Retinal pigment epithelial cell (primary cell): ENCODE measurements at places on chromosomes 2 and 18.

GRCh38 chr2:130389358-130389757, 33.5 kb downstream of the PTPN18 start:
- no peak for DNase-seq

DNA sequence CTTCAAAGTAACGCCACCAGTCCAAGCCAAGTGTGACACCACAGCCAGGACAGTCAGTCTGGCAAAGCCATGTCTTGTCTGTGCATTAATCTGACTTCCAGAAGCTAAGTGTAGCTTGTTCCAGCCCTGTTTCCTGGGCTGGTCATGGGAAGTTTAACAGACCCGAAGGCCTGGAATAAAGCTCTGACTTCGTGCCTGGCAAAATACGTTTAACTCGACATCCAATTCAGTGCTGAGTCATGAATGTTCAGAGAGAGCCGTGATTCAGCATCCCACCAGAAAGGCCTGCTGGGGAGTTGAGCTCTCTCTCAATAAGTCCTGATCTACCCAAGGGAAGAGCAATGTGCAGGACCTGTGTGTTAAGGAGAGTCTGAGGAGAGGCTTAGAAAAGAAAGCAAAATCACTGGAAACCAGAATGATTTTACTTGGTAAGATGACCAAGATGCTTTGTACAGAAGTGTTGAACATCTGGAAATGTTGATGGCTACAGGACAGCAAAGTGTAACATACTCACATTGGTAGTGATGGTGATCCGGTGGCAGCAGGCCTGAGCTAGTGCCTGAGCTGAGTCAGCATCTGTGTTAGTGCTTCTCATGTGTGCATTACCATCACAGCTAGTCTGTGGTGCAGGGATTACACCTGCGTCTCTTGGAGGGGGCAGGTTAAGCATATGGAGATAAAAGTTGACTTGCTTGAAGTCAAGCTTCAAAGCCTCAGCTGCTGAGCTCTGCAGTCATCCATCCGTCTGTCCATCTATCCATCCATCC, 743.7 kb upstream of the HS6ST1 start:
- no peak for DNase-seq

DNA sequence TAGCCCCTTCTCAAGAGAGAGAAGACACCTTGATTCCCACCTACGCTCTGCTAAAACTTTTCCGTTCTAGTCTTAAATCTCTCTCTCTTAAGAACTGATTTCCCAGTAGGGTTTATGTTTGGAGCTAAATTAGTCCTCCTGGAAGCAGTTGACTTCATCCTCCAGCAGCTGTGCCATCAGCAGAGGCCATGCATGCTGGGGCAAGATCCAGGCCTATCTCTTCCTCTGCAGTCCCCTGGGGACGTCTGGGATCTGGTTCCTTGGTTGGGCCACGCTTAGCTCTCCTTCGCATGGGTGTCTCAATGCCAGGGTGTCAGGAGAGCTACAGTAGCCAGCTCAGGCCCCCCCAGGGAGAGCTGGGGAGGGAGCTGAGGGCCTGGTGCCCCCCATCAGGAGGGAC, 49.7 kb downstream of the HPCAL1 start:
- no peak for DNase-seq

- no peak for DNase-seq
Observed at GRCh38 chr2:20496076-20496872, 49.4 kb downstream of the RHOB start.

- DNase-seq: no peak
Observed at GRCh38 chr2:12923907-12924610, 207.3 kb downstream of the TRIB2 start.

DNA sequence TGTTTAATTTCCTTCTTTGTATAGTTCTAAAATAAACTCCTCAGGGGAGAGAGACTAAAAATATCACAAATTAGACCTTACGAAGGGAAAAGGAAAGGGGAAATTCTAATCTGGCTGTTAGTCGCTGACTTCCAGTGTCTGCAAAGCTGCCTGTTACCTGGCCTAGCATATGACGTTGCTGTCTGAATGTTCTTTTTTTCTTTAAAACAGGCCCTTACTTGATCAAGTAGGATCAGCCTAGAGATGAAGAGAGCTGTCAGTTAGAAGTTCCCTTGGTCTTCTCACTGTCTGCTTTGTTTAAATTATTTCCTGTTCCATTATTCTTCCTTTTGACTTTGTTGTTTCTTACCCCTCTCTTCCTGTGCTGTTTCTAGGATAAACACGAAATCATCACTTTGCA, 11.2 kb downstream of the NCK2 start:
- no peak for DNase-seq
